T1000 (cell line): ENCODE measurements at places on chromosomes 11 and 22.

DNA sequence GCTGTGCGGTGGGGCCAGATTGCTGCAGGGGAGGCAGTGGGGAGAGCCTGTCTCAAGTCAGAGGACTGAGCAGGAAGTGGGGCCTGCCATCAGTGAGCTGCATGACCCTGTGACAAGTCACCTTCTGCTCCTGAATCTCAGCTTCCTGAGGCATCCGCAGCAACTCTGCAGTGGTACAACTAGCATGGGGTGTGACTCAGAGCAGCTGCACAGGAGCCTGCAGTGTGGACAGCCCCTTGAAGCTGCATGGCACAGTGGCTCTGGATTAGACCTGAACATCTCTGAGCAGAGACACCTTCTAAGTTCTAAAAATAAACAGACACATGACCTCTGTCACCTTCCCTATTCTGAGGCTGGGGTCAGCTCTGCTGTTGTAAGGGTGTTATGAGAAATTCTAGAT is 18.0 kb downstream of the FAM227A start:
- no peak for DNase-seq

- no peak for DNase-seq
These were observed 47.2 kb downstream of the MRGPRX2 start for GRCh38 chr11:19013181-19013857.

DNA sequence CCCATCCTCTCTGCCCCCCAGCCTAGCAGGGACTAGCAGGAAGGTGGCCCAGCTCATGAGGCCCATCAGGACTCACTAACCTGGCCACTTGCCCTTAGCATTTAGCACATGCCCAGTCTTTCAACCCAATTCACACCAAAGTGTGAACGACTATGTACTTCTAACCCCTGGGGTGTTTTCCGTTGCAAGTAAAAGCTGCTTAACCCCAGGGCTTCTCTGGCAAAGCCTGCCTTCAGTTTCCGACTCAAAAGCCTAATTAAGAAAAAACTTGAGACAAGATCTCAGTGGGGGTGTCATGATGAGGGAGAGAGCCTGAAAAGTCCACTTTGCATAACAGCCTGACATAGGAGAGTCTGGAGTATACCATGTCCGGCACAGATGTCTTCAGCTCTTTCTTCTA is 347.8 kb downstream of the MN1 start:
- no peak for DNase-seq

DNA sequence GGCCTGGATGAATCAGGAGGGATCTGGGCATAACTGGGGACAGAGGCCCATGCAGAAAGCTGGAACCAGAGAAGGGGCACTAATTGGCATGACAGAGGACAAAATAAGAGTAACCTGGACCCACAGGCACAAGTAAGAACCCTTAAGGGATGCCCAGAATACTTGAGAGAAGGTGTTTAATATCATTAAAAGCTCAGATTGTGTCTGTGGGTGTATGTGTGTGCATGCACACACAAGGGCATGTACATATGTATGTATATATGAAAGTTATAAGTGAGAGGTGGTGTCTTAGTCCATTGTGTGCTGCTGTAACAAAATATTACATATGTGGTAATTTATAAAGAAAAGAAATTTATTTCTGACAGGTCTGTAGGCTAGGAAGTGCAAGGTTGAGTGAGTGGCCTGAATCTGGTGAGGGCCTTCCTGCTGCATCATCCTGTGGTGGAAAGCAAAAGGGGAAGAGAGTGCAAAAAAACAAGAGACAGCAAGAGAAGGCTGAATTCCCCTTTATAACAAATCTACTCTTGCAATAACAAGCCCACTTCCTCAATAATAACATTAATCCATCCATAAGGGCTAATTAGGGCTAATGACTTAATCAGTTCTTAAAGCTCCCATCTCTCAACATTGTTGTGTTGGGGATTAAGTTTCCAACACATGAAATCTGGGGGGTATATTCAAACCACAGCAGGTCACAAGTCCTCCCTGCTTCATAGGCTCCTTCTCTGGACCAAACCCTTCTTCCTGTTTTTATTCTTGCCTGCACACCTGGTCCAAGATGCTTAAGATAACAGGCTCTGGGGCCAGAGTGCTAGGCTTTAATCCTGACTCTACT is 68.3 kb upstream of the POU2AF2 start:
- DNase-seq = no peak

DNA sequence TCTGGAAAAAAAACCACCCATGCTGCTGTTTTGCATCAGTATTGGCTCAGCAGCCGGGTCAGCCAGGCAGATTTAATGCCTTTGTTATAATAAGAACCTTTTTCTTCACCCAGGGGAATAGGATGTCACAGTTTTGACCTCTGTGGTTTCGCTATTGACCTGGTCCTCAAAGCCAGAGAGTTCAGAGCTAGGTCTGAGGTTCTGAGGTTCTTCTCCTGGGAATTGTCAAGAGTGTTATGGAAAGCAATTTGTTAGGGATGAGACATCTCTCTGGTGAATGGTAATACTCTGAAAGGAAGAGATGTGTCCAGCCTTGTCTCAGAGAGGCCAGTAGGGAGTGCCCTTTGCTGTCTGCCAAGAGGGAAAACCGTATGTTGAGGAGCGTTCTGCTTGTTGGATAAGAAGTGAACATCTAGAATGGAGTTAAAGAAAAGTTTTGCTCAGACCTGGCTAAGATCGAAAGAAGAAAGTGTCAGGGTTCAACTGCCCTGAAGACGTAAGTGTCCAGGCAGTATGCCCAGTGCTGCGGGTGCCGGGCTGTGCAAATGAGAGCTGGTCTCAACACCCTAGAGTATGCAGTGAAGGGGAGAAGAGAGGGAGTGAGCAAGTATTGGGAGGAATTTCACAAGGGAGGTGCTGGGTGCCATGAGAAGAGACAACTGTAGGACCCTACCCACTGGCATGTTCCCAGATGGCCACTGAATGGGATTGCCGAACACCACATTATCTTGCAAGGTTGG is 150.9 kb upstream of the TTC12 start:
- DNase-seq = no peak

GRCh38 chr22:40276996-40277823 is 69.1 kb upstream of the ADSL start:
- no peak for DNase-seq

GRCh38 chr22:40193429-40194421 is 16.0 kb downstream of the TNRC6B start:
- DNase-seq = no peak

- DNase-seq = no peak
These were observed 18.1 kb upstream of the LUZP2 start for GRCh38 chr11:24478718-24479117.

- DNase-seq = no peak
These were observed 89.3 kb downstream of the PRR5L start for GRCh38 chr11:36385121-36385970.
